NCI-H187 (cell line): ENCODE measurements at places on chromosomes 13 and 19.

- no peak for DNase-seq
These were observed 292.1 kb downstream of the DNAJC15 start for GRCh38 chr13:43315522-43315921.

GRCh38 chr13:93903909-93904308, 575.6 kb downstream of the DCT start:
- DNase-seq, result no peak

GRCh38 chr13:88707646-88708045, 1036.5 kb downstream of the SLITRK5 start:
- no peak for DNase-seq

DNA sequence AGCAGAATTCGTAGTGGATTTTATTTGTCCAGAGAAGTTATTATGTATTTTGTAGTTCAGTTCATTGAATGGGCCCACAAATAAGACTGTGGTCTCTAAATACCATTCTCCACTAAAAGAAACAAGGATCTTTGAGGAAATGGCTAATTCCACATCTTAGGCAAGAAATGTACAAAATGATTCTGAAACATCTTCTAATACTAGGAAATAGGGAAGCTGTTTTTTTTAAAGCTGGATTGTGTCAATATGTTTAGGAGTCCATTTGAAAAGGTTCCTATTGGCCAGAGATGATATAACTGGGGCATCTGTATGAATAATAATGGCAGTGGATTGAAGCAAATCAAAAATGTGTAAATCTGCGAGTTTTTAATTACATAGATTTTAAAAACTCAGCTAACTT, 88.5 kb upstream of the SIAH3 start:
- no peak for DNase-seq

DNA sequence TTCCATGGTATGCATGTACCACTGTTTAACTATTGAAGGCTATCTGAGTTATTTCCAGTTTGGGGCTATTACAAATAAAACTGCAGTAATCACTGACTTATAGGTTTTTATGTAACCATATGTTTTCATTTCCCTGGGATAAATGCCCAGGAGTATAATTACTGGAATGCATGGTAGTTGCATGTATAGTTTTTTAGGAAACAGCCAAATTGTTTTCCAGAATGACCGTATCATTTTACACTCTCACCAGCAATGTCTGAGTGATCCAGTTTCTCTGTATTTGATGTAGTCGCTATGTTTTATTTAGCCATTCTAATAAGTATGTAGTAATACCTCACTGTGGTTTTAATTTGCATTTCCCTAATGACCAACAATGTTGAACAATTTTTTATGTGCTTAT, 42.0 kb downstream of the CYSLTR2 start:
- no peak for DNase-seq

GRCh38 chr13:44801990-44802389, 187.3 kb downstream of the NUFIP1 start:
- no peak for DNase-seq

DNA sequence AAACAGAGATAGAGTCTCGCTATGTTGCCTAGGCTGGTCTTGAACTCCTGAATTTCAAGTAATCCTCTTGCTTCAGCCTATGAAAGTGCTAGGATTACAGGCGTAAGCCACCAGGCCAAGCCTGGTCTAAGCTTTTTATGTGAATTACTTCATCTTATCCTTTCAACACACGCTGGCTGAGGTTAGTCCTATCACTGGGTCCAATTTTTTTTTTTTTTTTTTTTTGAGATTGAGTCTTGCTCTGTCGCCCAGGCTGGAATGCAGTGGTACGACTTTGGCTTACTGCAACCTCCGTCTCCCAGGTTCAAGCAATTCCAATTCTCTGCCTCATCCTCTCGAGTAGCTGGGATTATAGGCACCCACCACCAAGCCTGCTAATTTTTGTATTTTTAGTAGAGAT, 10.4 kb downstream of the MYO1F start:
- no peak for DNase-seq

DNA sequence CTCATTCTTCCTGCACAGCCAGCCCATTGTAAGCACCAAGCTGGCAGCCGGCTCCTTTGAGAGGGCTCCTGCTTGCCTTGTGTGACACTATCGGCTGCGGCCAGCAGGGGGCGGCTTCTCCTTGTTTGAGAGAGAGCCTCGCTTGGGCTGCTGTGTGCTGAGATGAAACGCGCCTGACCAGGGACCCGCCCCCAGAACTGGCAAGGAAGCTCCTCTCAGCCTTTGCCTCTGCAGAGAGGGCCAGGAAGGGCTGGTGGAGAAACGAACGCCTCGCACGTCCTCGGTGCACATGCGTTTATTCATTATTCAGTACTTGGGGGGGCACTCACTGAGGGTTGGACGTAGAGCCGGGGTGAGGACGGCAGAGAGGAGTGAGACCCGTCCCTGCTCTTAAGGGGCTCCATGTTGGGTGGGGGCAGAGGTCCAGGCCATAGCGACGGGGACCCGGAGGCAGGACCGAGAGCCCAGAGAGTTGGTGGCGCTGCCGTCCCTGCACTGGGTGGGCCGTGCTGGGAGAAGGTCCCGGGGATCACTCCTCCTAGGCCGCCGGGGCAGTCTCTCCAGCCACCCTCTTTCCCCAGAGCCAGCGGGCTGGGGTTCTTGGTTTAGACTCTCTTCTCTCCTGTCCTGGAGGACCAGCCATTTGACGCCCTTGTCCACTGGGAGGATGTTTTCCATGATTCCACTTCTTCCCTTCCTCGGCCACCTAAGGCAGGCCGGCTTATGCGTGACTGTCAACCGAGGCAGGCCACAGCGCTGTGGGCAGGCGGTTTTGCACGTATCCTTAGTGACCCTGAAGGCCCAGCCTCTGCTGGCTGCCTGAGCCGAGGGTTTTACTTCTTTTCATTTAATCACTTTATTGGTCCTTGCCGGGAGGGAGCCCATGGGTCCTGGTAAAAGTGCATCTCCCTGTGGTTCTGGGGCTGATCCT, 174.5 kb downstream of the KATNAL1 start:
- peak; percentile 77 for DNase-seq

- DNase-seq, result no peak
These were observed 6.1 kb upstream of the UPF3A start for GRCh38 chr13:114275304-114275703.

GRCh38 chr13:101157261-101157660, 259.0 kb downstream of the NALCN start:
- DNase-seq, result no peak

DNA sequence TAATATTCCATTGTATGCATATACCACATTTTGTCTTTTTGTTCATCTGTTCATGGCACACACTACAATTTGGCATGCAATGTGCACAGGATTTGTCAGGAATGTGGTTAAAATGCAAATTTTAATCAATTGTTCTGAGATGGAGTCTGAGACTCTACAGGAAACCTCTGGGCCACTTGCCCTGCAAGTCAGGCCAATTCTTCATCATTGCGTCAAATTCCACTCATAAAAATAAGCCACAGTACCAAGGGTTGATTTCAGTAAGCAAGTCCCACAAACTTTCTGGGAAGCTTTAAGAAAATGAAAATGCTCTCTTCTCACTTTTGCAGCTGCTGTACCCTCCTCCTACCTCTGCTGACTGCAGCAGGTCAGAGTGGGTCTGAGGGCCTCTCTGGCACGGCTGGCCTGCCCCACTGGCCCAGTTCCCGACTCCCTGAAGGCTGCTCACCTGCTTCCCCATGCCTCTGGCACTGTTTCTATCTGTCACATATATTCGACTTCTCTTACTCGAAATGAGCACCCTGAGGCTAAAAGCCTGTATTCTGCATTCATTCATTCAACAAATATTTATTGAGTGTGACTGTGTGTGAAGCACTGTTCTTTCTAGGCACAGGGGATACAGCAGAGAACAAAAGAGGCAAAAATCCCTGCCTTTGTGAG, 83.8 kb upstream of the WASF3 start:
- DNase-seq, result no peak

GRCh38 chr13:43077906-43078305, 54.5 kb downstream of the DNAJC15 start:
- no peak for DNase-seq

DNA sequence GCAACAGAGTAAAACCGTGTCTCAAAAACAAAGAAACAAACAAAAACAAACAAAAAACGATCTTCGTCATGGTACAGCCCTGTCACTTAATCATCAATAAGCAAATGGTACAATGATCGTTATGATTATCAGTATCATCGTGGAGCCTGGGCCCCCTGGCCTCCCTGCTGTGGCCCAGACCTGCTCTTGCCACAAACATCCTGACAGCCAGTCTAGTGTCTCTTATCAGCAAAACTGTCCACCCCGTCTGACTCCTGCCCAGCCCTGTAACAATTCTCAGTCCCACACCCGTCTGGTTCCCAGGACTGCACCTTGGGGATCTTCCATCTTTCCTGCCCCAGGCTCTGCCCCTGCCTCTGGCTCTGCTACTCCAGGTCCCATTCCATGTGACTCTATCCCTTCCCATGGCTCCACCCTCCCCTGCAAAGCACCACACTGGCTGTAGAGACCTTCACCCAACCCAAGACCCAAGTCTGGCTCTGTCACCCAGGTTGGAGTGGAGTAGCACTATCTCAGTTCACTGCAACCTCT, 5.7 kb downstream of the ZNF653 start:
- no peak for DNase-seq

DNA sequence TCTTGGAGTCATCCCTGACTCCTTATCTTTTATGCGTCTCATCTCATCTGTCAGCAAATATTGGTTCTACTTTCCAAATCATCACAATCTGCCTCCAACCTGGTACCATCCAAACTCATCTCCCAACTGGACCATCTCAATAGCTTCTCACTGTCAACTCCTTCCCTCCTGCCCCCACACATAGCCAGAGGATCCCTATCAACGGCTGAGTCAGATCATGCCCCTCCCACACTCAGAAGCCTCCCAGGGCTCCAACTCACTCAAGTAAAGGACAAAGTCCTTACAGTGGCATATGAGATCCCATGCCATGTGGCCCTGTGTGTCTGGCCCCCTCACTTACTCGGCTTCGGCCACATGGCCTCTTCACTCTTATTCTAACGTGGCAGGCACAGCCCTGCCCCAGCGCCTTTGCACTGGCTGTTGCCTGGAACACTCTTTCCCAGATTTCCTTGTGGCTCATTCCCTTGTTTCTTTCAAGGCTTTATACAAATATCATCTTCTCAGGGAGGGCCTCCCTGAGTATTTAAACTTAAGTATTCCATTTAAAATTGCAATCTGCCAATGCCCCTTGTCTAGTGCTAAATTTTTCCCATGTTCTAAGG, 4.3 kb downstream of the SPRED3 start:
- no peak for DNase-seq

GRCh38 chr13:113077953-113078901, 27.4 kb upstream of the F7 start:
- no peak for DNase-seq

- no peak for DNase-seq
These were observed 225.3 kb downstream of the NHLRC3 start for GRCh38 chr13:39263531-39263930.
